ENCODE measurements at places on chromosomes 3 and 15. TPM values are rescaled to one million over a fixed set of nuclear protein-coding genes. Genes with fewer than 3 reads are reported as not detected.

- DNase-seq: peak; percentile 18
These were observed 19.1 kb downstream of the FAM81A start for GRCh38 chr15:59457103-59457502.

GRCh38 chr15:54810496-54810895 is 386.2 kb downstream of the RSL24D1 start:
- DNase-seq: no peak

DNA sequence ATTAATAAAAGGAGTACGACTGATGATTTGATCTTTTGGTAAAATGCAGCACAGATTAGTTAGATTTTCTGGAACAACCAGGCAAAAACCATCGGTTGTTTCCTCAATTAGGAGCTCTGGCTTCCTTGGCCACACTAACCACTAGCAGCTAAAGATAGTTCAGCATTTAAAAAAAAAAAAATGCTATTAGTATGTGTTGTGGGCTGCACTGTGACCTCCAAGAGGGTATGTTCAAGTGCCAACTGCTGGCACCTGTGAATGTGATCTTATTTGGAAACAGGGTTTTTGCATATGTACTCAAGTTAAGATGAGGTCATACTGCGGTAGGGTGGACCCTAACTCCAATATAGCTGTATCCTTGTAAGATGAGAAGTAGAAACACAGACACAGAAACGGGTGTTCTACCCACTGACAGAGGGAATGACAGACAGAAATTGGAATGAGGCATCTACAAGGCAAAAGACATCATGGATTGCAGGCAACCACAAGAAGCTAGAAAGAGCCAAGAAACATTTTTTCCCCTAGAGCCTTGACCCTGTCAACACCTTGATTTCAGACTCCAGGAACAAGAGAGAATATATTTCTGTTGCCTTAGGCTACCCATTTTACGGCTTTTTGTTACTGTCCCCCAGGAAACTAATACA is 534.6 kb upstream of the ROBO2 start:
- DNase-seq: no peak

DNA sequence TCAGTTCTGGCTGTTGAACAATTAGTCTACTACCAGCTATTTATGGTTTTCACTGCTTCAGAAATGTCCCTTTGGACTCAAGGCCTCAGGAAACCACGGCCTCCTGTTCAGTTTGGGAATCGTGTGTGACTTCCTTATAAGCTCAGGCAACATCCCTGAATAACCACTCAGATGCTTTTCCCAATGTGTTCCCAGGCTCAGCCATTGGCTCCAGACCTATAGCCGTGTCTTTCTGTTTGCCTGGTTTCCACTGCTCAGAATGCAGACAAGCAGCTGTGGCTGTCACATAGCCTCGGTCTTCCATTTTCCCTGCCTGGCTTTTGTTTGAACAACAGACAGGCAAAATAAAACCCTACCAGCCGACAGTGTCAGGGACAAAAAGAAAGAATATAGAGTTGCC is 63.2 kb upstream of the ATP2B2 start:
- DNase-seq: no peak

- DNase-seq: no peak
These were observed 470.2 kb upstream of the TPRG1 start for GRCh38 chr3:188701485-188701969.

- DNase-seq: no peak
These were observed 482.3 kb upstream of the NECTIN3 start for GRCh38 chr3:110589341-110589740.

- DNase-seq: no peak
These were observed 133.2 kb downstream of the LMLN start for GRCh38 chr3:198093112-198093679.

DNA sequence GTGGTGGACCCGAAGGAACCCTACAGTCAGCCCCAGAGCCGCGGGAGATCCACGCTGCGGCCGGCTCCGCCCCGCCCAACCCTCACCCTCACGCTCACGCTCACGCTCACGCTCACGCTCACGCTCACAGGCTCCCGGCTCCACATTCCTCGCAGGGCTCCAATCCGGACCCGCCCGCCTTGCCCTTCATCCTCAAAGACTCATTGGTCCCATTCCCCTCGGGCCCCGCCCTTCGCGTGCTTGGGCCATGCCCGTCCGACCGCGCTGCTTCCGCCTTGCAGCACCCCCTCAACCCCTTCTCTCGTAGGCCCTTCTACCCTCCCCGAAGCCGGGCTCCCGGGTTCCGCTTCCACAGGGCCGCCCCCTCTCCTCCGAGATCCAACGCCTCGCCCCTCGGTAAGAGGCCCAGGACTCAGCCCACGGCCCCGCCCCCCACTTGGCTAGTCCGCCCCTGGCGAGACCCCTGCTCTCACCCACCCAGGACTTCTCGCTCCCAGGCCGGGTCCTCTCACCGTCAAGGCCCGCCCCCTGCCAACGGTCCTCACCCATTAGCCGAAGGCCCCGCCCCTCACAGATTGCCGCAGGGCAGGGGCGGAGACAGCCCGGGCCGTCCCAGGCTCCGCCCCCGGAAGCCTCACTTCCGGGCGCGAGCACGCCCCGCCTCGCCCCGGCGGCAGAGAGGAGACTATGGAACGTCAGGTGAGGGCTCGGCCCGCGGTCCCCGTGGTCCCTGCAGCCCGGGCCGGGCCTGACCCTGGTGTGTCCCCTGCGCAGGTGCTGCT is at the start of gene APEH:
Gene APEH (plus strand): TSS at position 637 of the 782 bp plus-strand sequence. CDS start 51 bp downstream, at position 688.
- DNase-seq: peak; percentile 97

DNA sequence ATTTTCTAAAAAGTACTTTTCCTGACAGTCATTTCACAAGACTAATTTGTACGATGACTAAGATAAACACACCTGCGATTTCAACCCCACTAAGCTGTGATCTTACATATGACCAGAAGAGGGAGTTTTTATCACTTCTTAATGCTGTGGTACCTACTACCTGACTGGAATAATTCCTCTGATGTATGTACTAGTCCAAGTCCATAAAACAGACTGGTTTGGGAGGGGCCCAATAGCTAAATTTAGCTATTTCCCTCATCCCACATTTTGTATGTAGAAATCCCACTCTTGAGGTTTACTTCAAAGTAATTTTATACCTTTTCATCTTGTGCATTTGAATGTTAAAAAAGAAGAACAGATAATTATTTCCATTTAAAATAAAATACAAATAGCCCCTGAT is 49.7 kb upstream of the SCAANT1 start:
- peak; percentile 54 for DNase-seq

DNA sequence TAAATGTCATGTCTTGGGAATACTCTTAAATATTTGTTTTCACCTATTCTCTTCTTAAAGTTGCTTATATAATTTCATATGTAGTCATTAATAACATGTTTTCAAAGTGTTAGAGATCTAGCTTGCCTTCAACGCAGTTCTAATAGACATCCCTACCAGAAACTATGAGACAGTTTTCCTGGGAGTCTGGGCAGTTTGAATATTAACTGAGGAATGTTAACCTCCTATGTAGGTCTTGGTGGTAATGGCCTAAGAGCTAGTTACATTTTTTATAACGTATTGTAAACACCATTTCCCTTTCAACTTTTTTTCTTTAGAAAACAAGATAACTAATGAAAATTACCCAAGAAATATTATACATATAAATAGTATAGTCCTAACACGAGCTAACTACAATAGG is 328.2 kb downstream of the TIGIT start:
- no peak for DNase-seq

DNA sequence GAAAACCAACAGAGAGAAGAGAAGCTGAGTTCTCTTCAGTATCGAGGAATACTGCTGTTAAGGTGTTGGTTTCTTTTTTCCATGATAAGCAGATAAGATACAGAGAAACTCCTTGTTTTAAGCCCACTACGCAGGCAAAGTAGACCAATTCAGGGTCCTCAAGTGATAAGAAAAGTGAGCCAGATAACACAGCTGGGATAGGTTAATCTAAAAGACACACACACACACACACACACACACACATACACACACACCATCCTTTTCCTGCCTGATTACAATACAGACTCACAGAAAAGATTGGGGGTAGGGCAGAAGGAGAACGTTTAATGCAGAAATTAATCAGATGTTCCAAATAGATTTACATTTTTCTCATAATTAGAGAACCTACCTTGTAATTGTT is 6.5 kb upstream of the PHLDB2 start:
- peak; percentile 52 for DNase-seq

DNA sequence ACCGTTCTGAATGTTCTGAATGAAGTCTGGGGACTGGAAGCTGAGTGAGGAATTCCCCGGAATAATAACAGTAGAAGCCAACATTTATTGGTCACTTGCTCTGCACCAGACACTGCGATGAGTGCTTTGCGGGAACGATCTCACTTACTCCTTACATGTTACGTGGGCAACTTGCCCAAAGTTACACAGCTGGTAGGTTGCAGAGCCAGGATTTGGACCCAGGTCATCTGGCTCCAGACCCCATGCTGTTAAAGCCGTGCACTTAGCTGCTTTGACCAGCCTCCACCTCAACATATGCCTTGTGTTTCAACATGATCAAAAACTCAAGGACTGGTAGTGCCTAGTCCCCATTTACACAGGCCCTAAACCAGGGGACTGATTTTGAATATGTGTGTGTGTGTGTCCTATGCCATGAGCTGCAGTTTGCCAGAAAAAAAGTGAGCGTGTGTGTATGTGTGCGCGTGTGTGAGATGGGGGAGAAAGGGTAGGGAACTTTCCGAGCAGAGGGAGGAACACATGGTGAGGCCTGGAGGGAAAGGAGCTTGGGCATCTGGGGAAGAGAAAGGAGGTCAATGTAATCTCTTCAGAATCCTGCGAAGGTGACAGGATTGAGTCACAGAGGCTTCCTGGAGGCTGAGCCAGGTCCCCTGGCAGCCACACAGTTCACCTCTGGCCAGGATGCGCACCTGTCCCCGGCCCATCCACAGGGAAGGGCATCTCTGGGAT is 28.9 kb downstream of the LINGO1 start:
- no peak for DNase-seq

- DNase-seq: no peak
These were observed 71.1 kb downstream of the ALDH1A2 start for GRCh38 chr15:57994221-57995049.

DNA sequence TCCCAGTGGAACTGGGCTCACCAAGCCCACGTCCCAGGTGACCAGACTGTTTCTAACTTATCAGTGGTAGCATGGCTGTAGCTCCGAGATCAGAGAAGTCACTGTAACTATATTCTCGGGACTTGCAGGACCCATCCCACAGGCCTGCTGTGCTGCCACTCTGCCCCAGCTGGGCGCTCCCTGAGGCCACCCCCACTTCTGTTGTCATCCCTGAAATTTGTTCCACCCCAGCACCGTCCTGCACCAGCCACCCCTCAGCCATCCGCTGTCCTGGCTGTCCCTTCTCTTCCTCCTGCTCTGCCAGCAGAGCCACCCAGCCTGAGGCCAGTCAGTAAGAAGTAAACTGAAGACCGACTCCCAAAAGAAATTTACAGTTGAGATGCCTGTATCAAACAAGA is 33.0 kb upstream of the VILL start:
- no peak for DNase-seq

GRCh38 chr3:106022913-106023312 is 154.1 kb upstream of the CBLB start:
- no peak for DNase-seq

- no peak for DNase-seq
These were observed 13.3 kb upstream of the CSPG4 start for GRCh38 chr15:75725719-75726607.

GRCh38 chr3:126556637-126557414 is 1.9 kb downstream of the C3orf22 start:
- DNase-seq: no peak

DNA sequence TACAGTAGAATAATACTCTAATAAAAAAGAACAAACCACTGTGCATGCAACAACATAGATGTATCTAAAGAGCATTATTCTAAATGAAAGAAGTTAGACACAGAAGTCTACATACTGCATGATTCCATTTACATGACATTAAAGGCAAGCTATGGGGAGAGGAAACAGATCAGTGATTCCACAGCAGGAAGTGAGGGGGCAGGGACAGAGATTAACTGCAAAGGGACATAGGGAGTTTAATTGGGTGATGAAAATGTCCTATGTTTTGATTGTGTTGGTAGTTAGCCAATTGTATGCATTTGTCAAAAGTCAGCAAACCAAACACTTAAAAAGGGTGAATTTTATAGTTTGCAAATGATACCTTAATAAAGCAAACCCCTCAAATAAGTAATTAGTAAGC is 13.8 kb downstream of the CRYGS start:
- no peak for DNase-seq

DNA sequence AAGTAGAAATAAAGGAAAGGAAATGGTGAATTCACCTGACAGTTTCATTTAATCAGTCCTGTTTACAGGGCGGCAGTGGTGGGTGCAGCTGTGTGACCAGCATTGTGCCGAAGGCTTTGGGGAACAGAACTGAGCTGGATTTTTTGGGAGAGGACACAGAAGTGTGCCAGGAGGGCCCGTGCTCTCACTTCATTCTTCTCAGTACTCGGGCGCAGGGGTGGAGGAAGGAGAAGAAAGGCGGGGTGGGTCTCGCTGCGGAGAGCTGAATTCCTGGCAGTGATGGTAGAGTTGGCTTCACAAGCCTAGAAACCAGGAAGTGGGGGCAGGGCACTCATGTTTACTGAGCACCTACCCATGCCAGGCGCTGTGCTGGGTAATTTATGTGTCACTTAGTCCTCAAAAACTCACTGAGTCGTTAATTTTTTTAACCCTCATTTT is 64.6 kb downstream of the CRTC3 start:
- DNase-seq: peak; percentile 69

DNA sequence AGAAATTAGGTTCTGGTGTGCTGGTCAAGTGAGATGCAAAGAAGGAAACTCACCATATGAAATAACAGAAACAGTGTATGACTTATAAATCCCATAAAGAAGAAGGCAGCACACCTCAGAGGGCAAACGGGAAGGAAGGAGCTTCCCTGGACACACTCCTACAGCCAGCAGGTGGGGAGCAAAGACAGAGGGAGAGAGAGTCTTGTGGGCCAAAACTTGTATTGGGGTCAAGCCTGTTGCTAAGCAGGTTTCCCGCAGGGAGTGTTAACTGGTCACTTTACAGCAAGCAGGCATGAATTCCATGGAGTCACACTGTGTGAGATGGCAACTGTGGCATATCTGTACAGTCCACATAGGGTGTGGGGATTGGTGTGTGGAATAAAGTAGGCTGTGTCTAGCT is 222.9 kb upstream of the NDN start:
- no peak for DNase-seq

GRCh38 chr3:14175383-14176037 is 2.9 kb downstream of the XPC start:
- DNase-seq: peak; percentile 30

- DNase-seq: no peak
These were observed 198.4 kb downstream of the CADPS start for GRCh38 chr3:62676689-62677271.

GRCh38 chr3:71497971-71498444 is 85.5 kb downstream of the FOXP1 start:
- DNase-seq: no peak

Gene EMC7
- 46.6 TPM for total RNA-seq

Gene TTLL13
- 0.09 TPM for total RNA-seq

Gene OR5H2
- total RNA-seq: not detected

Gene CLDN18
- not detected for total RNA-seq

Gene BFSP2
- not detected for total RNA-seq

Gene DLL4
- total RNA-seq: 0.09 TPM

Gene GPR149
- not detected for total RNA-seq

Gene GFM1
- total RNA-seq: 44.4 TPM

Gene RTP1
- total RNA-seq: not detected

Gene NRG4
- total RNA-seq: not detected

Gene CFAP92
- total RNA-seq: 0.49 TPM

Data from fibroblast of the aortic adventitia (primary cell).